Stimulated activated naive CD8-positive, alpha-beta T cell treated with anti-CD3 and anti-CD28 coated beads, Interleukin-15, amount 100 ng/mL, for 72 hours (primary cell): ENCODE measurements at places on chromosomes 6 and 20.

- no peak for DNase-seq
These were observed 65.9 kb downstream of the FAM135A start for GRCh38 chr6:70479236-70479635.

DNA sequence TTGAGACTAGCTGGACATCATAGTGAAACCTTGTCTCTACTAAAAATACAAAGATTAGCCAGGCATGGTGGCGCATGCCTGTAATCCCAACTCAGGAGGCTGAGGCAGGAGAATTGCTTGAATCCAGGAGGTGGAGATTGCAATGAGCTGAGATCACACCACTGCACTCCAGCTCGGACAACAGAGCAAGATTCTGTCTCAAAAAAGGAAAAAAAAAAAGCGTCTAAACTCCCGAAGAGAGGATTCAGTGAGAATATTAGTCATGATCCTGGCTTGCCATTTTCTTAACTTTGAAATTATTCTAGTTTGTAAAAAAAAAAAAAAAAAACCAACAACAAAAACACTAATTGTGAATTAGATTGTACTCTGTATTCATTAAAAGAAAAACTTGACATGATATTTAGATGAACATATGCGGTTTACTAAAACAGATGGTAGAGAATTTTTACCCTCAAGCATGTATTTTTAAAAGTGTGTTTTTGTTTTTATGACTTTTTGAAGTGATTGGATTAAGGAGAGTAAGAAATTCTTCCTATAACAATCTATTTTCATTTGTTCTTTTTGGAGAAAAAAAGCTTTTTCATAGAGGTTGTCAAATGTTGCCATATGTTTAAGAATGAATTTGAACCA is 80.7 kb downstream of the UST start:
- no peak for DNase-seq

- no peak for DNase-seq
These were observed 23.1 kb upstream of the GATA5 start for GRCh38 chr20:62498874-62499273.

DNA sequence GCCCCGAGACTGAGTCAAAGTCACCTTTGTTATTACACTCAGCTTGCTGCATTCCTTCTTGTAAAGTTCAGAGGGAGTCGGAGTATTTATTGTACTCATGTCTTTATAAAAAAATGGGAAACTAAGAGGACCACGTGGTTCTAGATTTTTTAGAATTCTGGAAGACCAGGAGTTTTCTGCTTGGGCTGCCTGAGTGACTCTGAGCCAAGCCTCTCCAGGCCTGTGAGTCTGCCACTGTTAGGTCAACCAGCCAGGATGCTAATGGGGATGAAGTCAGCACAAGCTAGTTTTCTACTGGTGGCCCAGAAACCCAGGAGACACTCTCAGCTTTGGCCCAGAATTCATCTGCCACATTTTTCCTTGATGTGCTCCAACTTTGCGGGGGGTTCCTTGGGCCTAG is 453.5 kb upstream of the SULF2 start:
- no peak for DNase-seq

GRCh38 chr20:21387528-21387927 is 9.8 kb downstream of the NKX2-4 start:
- no peak for DNase-seq

GRCh38 chr20:3452690-3453089 is 18.1 kb upstream of the ATRN start:
- no peak for DNase-seq

DNA sequence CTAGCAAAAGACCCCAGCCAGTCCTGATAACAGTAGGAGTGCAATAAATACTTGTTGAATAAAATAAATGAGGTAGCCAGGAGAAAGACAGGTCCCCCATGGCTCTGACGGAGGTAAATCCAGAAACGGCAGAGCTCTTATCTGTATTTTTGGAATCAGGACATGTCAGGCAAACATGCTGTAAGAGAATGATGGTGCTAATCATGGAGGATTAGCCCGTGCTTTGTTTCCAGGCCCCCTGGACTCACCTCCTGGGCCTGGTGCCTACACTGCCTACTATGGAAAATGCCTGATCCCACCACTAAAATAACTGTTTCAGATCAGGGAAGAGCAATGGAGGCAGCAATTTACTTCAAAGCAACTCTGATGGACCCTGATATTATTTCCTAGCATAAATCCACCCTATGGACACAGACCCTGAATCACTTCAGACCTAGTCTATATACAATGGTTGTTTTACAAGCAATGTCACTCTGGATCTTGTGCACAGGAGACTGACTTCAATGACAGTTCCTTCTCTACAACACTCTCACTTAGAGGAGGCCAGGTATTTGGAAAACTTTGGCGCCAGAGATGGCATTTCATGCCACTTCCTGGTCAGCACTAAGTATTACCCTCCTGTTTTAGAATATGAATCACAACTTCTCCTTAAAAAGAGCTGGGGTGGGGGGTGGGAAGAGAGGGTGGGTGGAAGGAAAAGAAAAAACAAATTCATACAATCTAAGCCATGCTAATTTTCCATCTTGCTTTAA is 6.4 kb downstream of the MRPL14 start:
- DNase-seq: no peak

DNA sequence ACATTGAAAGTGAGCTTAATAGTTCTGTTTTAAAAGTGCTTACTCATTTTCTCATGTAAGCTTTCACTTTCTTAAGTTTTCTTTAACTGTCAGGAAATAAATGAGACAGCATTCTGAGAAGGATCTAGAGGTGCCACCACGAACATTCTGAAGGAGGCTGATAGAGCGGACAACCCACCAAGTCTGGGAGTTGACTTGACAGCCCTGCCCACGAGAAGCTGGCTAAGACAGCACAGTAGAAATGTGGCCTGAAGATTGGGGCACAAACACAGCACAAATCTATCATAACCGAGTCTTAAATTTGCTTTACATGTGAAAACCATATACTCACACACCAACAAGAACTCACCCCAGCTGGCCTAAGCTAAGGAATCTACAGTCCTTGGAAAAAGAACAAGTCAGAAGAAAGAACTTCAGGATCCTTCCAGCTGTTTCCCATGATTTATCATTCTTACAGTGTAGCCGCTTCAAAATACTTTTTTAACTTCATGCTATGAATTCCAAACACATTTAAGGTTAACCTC is 144.2 kb upstream of the TNFAIP3 start:
- DNase-seq: no peak

DNA sequence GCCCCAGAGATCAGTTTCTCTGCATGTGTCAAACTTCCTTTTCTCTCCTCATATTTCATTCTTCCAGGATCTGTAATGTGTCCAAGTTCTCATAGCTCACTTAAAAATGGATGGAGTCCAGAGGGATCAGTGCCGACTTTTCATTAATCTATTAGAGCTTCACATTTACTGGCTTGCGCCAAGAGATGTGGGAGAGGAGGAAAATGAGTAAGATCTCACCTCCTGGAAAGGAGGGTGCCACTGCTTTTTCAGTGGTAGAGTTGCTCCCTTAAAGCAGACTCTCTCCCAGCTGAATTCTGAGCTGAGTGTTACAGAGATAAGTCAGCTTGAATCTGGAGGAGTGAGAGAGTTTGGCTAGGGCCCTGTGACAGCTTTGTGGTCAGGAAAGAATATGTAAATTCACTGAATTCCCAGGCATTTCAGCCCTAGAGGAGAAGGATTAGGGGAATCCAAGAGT is 175.9 kb downstream of the SOX4 start:
- no peak for DNase-seq
